SJSA1 (cell line): ENCODE measurements at places on chromosomes 2 and 18.

GRCh38 chr2:142980246-142981068, 103.0 kb downstream of the KYNU start:
- 0 out of 2 replicates have a peak, but pooled peaks cover 4% of the 10 kb centered on the region for H3K27me3 ChIP-seq
- no peaks in the 10 kb centered on the region for H3K4me1 ChIP-seq
- H3K36me3 ChIP-seq, result no peaks in the 10 kb centered on the region
- peak; percentile 6 for DNase-seq
- H3K27ac ChIP-seq, result no peak overlapping the region

DNA sequence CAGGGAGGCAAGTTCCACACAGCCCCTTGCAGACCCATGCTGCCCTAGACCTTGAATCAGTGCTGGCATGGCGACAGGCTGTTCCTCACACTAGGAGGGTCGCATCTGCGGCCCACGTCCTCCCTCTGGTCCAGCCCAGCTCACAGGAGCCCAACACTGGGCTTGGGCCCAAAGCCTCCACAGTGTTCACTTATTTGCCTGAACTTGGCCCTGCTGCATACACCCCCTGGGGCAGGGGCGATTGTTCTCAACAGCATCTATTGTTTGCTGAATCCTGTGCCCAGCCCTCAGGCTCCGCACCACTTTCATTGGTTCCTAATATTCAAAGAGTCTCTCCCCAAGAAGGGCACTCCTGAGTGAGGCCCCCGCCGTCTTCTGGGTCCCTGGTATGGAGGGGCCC, 90.7 kb downstream of the ZBTB7C start:
- no peaks in the 10 kb centered on the region for H3K36me3 ChIP-seq
- no peaks in the 10 kb centered on the region for H3K27me3 ChIP-seq
- H3K4me3 ChIP-seq, result no peak overlapping the region
- DNase-seq, result no peak
- H3K27ac ChIP-seq, result no peak overlapping the region
- H3K4me1 ChIP-seq, result peaks cover 54% of the 10 kb centered on the region

GRCh38 chr2:191970867-191971266, 124.0 kb upstream of the CAVIN2 start:
- no peaks in the 10 kb centered on the region for H3K27me3 ChIP-seq
- no peak overlapping the region for H3K4me3 ChIP-seq
- H3K36me3 ChIP-seq, result no peaks in the 10 kb centered on the region
- no peak for DNase-seq
- H3K4me1 ChIP-seq, result peaks cover under 1% of the 10 kb centered on the region

GRCh38 chr18:40473221-40474029, 1481.6 kb upstream of the PIK3C3 start:
- H3K4me3 ChIP-seq, result no peak overlapping the region
- H3K27ac ChIP-seq, result no peak overlapping the region
- no peaks in the 10 kb centered on the region for H3K36me3 ChIP-seq

GRCh38 chr2:190882856-190883582, 2.4 kb downstream of the GLS start:
- peak overlapping the region; percentile 95 for H3K4me3 ChIP-seq
- peaks cover 35% of the 10 kb centered on the region for H3K4me1 ChIP-seq
- H3K36me3 ChIP-seq, result peaks cover 49% of the 10 kb centered on the region
- no peaks in the 10 kb centered on the region for H3K27me3 ChIP-seq
